Kidney tubule cell (primary cell): ENCODE measurements at places on chromosomes 7 and 10.

GRCh38 chr10:4144817-4145216 lies 359.8 kb upstream of the KLF6 start:
- peak; percentile 41 for DNase-seq

DNA sequence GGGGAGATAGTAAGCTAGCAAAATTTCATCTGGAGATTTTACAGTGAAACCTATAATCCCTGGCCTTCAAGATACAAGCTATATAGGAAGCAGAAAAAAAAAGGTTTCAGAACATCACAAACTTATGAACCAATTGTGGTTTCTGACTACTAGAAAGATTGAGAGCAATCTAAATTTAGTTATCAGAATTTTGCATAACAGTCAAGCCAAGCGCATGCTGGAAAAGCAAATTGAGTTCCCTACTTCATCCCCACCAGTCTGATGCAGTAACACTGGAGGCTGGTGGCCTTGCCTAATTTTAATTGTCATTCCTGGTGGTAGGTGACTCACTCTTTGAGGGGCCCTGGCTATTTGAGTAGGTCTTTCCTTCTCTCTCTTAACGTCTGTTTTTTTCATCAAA lies 46.3 kb upstream of the ELMO1 start:
- no peak for DNase-seq

DNA sequence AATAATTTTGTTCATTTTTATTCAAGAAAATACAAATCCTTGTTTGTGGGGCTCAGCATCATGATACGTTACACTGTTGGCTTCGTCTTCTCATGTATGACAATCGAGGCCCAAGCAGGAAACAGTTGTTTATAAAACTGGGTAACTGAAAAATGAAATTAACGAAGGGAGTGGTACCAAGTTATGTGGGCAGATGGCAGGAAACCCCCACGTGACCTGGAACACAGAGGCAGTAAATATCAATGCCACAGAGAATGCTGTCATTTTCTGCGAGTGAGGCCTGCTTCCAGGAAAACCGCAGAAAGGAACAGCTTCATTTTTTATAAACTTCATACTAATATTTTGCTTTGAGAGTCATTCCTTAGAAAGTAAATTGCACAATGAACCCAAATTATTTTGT lies 201.0 kb upstream of the ADARB2 start:
- no peak for DNase-seq

- DNase-seq: no peak
Measured at GRCh38 chr10:78401624-78402367, 368.1 kb downstream of the RPS24 start.

DNA sequence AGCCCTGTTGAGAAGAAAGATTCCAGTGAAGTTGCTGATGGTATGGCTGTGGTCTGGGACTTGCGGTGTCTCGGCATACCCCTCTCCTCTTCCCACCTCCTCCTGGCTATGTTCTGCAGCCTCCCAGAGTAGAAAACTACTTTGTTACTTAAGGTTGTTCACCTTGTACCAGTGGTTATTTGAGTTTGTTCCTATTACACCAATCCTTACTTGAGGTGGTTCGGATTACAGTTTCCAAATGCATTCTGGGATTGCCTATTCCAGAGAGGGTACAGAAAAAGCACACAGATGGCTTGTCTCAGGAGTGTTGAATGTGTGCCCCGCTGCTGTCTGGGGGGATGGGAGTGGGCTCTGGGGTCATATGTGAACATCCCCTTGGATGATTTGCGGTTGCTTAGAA lies 6.8 kb upstream of the ZNF783 start:
- DNase-seq: no peak

GRCh38 chr7:127154101-127154500 lies 98.6 kb downstream of the GRM8 start:
- DNase-seq: no peak

DNA sequence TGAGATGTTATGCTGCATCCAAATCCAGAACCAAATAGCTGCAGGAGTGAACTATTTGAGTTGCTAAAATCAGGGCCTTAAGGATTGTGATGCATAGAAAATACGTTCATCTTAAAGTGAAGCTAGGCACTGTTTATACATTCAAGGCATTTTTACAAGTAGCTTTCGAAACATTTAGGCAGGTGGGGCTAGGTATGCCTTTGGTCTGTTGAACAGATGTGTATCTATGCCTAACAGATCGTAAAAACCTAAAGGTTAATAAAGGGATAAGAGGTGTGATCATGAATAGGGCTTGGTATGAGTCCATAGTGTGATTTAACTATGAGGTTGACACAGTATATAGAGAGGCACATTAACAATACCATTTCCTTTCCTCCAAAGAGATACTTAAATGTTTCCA lies 262.5 kb downstream of the SEMA3D start:
- DNase-seq: no peak

GRCh38 chr10:98045785-98046389 lies 15.5 kb upstream of the CRTAC1 start:
- DNase-seq: peak; percentile 72

DNA sequence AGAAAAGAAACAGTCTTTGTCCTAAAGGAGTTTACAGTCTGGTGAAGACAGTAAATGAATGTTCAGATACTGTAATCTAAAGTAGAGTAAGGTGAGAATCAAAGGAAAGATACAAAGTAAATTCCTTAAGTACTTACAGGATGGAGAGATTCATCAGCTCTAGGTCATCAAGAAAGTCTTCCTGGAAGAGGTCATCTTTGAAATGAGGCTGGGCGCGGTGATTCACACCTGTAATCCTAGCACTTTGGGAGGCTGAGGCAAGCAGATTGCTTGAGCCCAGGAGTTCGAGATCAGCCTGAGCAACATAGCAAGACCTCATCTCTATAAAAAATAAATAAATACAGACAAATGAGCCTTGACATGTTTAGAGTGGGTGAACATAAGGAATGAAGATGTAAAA lies 18.3 kb downstream of the FHIP2A start:
- peak; percentile 62 for DNase-seq
